ENCODE measurements at places on chromosomes 3 and 15.

GRCh38 chr3:126883241-126883640 is 99.7 kb upstream of the PLXNA1 start:
- H3K4me1 ChIP-seq, result peaks cover 1% of the 10 kb centered on the region
- H3K36me3 ChIP-seq, result no peaks in the 10 kb centered on the region
- H3K27me3 ChIP-seq, result no peaks in the 10 kb centered on the region
- no peak for DNase-seq
- no peak overlapping the region for H3K4me3 ChIP-seq

DNA sequence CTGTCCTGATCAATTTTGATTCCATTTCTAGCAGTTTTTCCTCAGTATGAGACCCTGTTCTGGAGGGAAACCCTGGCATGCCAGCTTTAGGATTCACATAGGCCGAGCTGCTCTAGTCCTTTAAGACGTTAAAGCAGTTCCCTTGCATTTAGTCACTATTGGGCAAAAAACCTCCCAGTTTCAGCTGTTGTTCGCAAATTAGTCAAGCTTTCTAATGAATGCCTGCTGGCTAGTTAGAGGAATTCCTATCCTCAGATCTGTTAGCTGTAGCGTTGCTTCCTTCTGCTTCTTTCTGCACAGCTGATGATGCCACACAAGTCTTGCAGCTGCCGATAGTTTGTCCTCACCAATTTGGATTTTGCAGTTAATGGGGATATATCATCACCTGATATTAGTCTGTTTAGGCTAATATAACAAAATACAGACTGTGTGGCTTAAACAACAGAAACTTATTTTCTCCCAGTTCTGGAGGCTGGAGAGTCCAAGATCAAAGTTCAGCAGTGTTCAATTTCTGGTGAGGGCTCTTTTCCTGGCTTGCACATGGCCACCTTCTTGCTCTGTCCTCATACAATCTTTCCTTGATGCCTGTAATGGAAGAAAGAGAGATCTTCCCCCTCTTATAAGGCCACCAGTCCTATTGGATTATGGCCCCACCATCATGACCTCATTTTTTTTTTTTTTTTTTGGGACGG is 7.5 kb upstream of the UBL7 start:
- H3K27ac ChIP-seq, result no peak overlapping the region
- peaks cover 18% of the 10 kb centered on the region for H3K4me1 ChIP-seq
- H3K4me3 ChIP-seq, result no peak overlapping the region
- H3K36me3 ChIP-seq, result peaks cover 33% of the 10 kb centered on the region
- no peak for DNase-seq

- H3K36me3 ChIP-seq, result no peaks in the 10 kb centered on the region
- H3K27ac ChIP-seq, result no peak overlapping the region
- no peak for DNase-seq
- H3K4me1 ChIP-seq, result no peaks in the 10 kb centered on the region
These were observed 223.6 kb downstream of the CDIN1 start for GRCh38 chr15:36802861-36803531.

DNA sequence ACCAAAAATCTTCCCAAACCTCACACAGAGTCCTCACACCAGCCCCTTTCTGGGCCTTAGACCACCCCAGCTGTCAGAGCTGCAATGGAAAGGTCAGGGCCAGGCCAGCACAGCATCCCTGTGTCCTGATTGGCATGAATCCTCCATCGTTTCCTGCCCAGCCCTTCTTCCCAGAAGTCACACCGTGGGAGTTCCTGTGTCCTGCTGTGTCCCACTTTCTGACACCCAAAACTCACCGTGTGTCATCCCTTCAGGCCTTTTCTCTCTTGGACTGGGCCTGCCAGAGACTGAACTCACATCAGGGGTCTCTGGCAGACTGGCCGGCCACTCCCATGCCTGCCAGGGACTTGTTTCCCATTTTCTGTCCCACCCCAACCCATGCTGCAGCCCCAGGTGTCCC is 32.5 kb upstream of the CHRNB4 start:
- H3K36me3 ChIP-seq, result no peaks in the 10 kb centered on the region
- no peak overlapping the region for H3K27ac ChIP-seq
- no peaks in the 10 kb centered on the region for H3K27me3 ChIP-seq

GRCh38 chr3:67686069-67686468 is 31.7 kb upstream of the SUCLG2 start:
- H3K27me3 ChIP-seq, result no peaks in the 10 kb centered on the region
- no peak for DNase-seq
- H3K27ac ChIP-seq, result peak overlapping the region; percentile 71

DNA sequence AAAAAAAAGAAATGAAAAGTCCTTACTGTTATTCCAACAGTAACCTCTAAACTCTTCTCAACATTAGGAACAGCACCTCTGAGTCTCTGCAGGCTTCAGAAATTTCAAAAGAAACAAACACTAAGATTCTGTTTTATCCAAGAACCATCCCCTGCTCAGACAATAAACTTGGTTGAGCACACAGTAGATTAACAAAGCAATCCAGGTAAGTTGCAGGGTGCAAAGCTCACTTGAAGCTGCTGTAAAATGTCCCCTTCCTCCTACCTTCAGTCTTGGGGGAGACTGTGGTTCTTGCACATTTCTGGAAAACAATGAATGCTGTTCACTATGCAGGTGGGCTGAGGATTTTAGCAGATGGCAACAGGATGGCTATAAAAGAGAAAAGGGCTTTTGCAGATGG is 484.1 kb downstream of the IGSF11 start:
- H3K27me3 ChIP-seq, result no peaks in the 10 kb centered on the region
- no peaks in the 10 kb centered on the region for H3K4me1 ChIP-seq
- no peak for DNase-seq

- H3K4me1 ChIP-seq, result no peaks in the 10 kb centered on the region
- H3K27ac ChIP-seq, result no peak overlapping the region
- peaks cover 16% of the 10 kb centered on the region for H3K27me3 ChIP-seq
- no peaks in the 10 kb centered on the region for H3K36me3 ChIP-seq
- no peak overlapping the region for H3K4me3 ChIP-seq
- no peak for DNase-seq
These were observed 35.7 kb downstream of the GPR176 start for GRCh38 chr15:39884351-39884750.

Data from activated CD4-positive, alpha-beta T cell treated with anti-CD3 and anti-CD28 coated beads, Interleukin-2, amount 10 ng/mL, durations not matched to agents 7 days and 5 days (primary cell).